GOT3 (cell line): ENCODE measurements at places on chromosomes 13 and 19.

DNA sequence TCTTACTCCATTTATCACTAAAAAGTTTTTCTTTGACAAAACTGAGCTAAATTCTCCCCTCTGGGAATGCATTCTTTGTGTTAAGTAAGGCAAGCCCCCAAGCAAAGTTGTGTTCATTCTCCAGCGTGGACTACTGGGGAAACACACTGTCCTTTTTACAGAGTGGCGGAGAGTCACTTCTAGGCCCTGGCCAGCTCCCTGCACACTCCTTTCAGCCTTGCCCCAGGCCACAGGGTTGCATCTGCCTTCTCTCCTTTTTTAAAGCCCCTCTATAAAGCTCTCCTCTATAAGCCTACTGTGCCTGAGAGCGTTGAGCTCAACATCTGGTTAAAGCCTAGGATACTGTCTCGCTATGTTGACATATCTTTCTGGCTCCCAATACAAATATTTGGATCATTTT, 803.4 kb downstream of the PCDH17 start:
- DNase-seq: no peak

DNA sequence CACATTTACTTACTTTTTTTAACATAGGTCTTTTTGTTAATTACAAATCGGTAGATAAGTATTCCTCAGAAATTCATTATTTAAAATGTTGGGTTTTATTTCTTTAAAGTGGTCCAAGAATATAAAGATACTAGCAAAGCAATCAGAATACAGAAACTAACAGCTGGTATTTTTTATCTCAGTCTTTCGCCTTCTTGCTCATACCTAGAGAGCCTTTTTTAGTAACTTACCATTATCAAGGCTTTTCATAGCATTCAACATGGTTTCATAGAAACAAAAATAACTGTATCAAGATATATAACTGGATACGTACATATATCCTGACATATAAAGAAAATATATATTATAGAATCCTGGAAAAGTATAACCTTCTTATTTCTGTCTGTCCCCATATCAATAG, 227.8 kb upstream of the MIR17HG start:
- no peak for DNase-seq

DNA sequence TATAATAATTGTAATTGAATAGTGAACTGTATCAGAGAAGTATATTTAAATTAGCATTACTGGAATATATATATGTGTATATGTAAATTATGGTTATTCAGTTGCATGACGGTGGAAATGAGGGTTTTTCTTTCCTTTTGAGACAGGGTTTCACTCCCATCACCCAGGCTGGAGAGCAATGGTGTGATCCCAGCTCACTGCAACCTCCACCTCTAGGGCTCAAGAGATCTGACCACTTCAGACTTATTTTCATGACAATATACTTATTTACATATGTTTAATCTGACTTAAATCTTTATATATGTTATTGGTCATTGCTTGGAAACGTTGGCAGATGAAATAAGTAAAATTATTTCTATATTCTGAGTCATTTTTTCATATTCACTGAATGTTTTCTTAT, 744.4 kb upstream of the PRR20A start:
- no peak for DNase-seq

DNA sequence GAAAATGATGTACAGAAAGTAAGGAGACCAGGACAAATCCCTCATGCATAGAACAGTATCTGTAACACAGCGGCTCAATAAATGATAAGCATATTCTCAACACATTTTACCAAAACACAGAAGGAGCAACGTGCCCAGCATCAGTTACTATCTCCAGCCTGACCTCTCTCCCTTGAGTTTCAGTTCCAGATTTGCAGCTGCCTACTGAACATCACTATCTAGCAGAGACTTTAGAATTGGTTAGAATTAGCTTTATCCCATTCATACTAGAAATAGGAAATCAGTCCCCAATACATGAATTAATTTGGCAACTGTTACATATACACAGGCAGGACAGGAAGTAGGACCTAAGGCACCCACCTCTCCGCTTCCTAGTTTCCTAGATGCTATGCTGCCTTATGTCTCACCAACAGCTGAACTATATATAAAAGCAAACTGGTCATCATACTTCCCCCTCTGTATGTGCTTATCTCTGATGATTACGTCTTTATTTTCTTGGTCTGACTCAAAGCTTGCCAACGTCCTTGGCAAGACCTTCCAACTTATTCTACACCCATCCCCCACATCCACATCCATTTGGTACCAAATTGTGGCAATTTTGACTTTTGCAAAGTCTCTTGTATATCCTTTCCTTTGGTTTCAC, 61.1 kb downstream of the SACS start:
- no peak for DNase-seq

- DNase-seq: no peak
Measured at GRCh38 chr13:86684402-86684801, 885.2 kb upstream of the SLITRK6 start.

- no peak for DNase-seq
Measured at GRCh38 chr19:19538061-19538784, at the start of gene CILP2. TSS of gene CILP2 (plus strand) at chr19:19538265. CDS start at chr19:19538350, 85 bp downstream.

DNA sequence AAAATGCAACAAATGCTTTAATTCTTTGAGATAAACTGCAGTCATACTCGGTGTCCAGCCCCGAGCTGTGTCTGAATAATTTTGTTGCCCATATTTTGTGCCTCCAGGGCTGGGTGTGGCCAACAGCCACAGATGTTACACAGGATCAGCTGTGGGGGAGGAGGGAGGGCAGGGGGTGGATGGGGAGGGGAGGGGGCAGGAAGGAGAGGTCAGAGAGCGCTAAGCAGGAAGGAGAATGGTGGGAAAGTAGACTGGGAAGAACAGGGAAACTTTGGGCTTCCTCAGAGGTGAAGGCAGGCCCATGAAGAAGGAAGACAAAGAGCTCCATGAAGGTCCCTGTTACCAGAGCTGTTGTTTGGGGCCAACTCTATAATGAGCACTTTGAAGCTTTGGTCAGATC, 295.8 kb downstream of the COG6 start:
- DNase-seq: no peak

- DNase-seq: no peak
Measured at GRCh38 chr13:37187105-37187504, 81.6 kb upstream of the CSNK1A1L start.

- DNase-seq: no peak
Measured at GRCh38 chr19:14639536-14640277, 34.9 kb downstream of the ADGRE3 start.

GRCh38 chr13:25085125-25085742, 10.7 kb upstream of the PABPC3 start:
- no peak for DNase-seq

DNA sequence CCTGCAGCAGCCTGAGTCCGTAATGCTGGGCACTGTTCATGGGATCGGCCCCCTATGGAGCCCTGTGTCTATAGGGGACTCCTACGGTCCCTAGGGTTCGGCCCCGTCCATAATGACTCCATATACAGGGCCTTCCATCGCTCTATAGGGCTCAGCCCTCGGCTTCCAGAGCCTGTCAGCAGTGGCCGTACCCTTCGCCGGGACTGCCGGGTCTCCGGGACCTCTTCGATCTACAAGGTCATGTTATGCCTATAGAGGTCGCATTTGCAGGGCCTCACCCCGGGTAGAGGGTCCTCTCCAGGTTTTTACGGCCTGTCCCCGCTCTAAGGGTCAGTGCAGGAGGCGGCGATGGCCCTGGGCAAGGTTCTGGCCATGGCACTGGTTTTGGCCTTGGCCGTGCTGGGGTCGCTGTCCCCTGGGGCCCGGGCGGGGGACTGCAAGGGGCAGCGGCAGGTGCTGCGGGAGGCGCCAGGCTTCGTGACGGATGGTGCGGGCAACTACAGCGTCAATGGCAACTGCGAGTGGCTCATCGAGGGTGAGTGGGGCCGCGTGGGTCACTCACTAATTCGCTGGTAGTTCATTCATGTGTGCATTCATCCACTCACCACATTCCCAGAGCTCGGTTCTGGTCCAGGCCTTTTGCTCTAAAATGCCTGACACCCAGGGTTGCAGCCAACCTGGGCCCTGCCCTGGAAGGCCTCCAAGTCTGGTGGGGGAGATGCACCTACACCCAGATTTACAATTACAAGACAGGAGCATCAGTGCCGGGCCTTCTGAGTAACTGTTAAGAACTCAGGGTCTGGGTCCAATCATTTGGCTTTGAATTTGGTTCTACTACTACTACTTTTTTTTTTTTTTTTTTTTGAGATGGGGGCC, 699 bp downstream of the MEGF8 start:
- no peak for DNase-seq

- no peak for DNase-seq
Measured at GRCh38 chr19:8080832-8081231, 28.3 kb downstream of the CCL25 start.
